Neural cell (in vitro differentiated cells): ENCODE measurements at places on chromosomes 6 and 20. TPM values are rescaled to one million over a fixed set of nuclear protein-coding genes. Genes with fewer than 3 reads are reported as not detected.

Gene HLA-DOA
- polyA plus RNA-seq, result 0.07 TPM in 1 of 2 replicates, not detected in the other

Gene TPD52L2
- 142 TPM in 2 replicates for polyA plus RNA-seq

Gene CDH26
- polyA plus RNA-seq, result 0.43 and 3.3 TPM in 2 replicates

Gene TAPBP
- polyA plus RNA-seq, result 1.2 and 5.5 TPM in 2 replicates

Gene E2F3
- polyA plus RNA-seq, result 3.9 and 4.8 TPM in 2 replicates

Gene FABP7
- polyA plus RNA-seq, result 27.7 and 37.2 TPM in 2 replicates

Gene HLA-G
- not detected in 2 replicates for polyA plus RNA-seq

Gene ARMH2
- polyA plus RNA-seq, result 0.73 TPM in 1 of 2 replicates, not detected in the other

Gene PXDC1
- 3.9 and 4.2 TPM in 2 replicates for polyA plus RNA-seq
